Stimulated activated CD4-positive, alpha-beta T cell treated with anti-CD3 and anti-CD28 coated beads, Interleukin-1b, Interleukin-23, amount 100 ng/mL, for 1 hour (primary cell): ENCODE measurements at places on chromosomes 11 and 22.

- no peak for DNase-seq
Measured at GRCh38 chr11:57301711-57302423, 22.9 kb downstream of the TNKS1BP1 start.

DNA sequence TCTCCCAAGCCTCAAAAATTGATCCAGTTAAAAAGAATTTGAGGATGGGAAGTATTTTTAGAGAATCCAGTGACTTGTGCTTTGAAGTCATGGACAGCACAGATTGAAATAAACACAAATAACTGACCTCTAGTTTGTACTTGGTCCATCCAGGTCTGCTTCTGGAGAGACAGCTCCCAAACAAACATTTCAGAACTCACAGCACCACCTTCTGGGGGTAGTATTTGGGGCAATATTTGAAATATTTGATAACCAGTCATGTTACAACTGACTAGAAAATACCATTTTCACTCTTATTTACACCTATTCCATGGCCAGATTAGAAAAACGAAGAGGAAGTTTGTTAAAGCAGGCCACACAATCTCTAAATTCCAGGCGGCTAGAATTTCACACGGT is 56.2 kb downstream of the CTSC start:
- DNase-seq, result no peak

- peak; percentile 9 for DNase-seq
Measured at GRCh38 chr11:14644226-14645014, 816 bp downstream of the PDE3B start.

GRCh38 chr22:26852176-26852575 is 194.8 kb downstream of the MIAT start:
- no peak for DNase-seq

DNA sequence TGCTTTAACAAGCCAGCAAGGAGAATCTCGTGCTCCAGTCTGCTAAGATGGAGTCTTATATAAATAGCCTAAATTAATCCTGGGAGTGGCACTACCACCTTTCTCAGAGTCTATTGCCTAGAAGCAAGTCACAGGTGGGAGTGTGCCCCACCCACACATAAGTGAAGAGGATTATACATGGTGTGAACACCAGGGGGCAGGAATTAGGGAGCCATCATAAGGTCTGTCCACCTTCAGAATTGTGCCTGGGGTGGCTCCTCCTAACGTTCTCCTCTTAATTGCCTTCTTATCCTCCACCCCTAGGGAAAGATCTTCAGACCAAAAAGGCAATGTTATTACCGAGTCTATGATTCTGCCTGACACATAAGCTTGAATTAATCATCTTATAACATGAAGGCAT is 276.8 kb upstream of the SESN3 start:
- no peak for DNase-seq

DNA sequence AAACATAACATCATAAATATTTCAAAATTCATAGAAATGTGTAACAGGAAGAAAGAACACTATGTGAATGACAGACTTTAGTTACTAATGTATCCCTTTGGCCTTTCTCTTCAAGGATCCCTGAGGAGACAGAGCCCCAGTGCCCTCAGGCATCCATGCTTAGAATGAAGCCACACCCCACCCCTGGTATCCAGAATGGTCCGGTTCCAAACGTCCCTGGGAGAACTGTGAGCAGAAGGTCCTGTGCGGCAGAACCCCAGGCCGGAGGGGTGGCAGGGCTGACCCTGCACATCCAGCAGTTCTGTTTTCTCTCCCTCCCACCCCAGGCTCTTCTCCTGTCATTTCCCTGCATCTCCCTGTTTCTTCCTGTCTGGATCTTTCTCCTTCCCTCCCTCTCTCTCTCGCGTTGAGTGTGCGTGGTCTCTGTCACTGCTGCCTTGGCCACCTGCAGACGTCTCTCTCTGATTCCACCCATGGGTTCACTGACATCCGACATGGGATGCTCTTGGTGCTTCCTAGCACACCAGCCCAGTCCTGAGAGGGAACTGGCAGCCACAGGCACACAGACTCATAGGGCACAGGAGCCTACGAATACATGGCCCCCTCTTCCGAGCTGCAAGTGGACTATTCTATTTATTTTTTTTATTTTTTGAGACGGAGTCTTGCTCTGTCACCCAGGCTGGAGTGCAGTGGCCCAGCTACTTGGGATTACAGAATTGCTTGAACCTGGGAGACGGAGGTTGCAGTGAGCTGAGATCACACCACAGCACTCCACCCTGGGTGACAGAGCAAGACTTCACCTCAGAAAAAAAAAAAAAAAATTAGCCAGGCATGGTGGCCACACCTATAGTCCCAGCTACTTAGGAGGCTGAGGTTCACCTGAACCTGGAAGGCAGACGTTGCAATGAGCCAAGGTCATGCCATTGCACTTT is 5.7 kb downstream of the RFPL1 start:
- DNase-seq, result no peak

GRCh38 chr11:70338594-70338993 is 59.7 kb upstream of the CTTN start:
- no peak for DNase-seq

DNA sequence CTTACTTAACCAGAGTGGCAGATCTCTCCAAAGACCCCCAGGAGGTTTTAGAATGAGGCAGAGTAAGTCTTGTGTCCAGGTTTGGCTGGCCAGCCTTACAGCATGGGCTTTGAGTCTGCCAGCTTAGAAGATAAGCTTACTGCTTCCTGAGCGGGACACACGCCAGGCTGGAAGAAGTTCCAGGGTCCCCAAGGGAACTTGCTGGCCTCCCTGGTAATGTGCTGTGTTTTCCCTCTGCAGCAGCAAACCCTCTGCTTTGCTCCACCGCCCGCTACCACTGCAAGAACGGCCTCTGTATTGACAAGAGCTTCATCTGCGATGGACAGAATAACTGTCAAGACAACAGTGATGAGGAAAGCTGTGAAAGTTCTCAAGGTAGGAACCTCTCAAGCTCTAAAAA is 154.2 kb downstream of the LDLRAD3 start:
- DNase-seq, result no peak

GRCh38 chr22:35523167-35523947 is 17.3 kb upstream of the RASD2 start:
- no peak for DNase-seq

- DNase-seq, result peak; percentile 35
Measured at GRCh38 chr11:111446404-111447111, 65.6 kb downstream of the BTG4 start.

- no peak for DNase-seq
Measured at GRCh38 chr22:28819253-28820096, 19.1 kb upstream of the XBP1 start.

DNA sequence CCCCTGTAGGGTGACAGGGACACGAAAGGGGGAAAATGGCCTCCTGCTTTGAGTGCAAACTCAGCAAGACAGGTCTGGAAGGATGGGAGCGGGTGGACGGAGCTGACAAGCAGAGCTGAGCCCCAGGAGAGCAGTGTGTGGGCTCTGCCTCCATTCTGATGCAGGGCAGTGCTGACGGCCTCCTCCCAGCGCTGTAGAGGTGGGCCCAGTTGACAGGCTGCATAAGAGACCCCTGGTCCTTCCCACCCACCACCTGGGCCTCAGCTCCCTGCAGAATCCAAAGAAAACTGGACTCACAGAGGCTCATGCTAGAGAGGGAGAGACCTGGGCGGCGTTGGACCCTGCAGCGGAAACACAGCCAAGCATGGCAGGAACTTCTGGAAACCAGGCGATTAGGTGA is 1113.4 kb downstream of the BRD1 start:
- no peak for DNase-seq

DNA sequence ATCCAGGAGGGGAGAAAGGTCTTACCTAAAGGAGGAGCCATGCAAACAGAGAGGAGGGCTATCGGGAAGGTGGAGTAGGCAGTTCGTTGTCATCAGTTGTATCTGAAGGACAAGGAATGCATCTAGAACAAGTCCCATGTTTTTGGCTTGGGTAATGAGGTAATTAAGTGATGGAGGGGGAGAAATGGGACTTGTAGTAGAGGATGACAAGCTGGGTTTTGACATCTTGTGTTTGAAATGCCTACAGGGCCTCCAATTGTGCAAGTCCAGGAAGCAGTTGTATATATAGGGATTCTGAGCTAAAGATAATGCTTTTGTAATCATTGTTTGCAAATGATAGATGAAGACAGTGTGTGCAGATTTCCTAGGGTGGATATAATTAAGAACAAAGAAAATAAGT is 622.8 kb downstream of the NTM start:
- no peak for DNase-seq

GRCh38 chr11:18697576-18697975 is 1.0 kb upstream of the TMEM86A start:
- DNase-seq, result no peak

DNA sequence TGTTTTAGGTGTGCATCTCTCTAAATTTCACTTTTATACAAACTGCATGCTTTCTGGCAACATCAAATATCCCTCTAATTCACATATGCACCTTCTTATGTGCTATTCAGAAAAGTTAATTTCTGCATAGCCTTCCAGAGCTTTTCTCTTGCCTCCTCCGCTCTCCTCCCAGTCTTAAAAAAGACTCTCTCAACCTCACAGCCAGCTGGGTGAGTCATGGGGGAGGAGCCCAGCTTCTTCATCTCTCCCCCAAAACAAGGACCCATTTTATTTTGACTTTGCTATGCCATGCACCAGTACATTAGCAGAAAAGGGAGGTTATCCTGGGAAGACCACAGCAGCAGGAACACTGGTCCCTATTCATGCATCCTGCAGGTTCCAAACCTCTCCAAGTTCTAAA is 234.4 kb downstream of the KCNA4 start:
- DNase-seq, result no peak

GRCh38 chr11:123479048-123479837 is 49.2 kb downstream of the GRAMD1B start:
- DNase-seq, result no peak

GRCh38 chr22:32858957-32859356 is 57.5 kb downstream of the TIMP3 start:
- DNase-seq, result no peak

- no peak for DNase-seq
Measured at GRCh38 chr11:16738947-16739815, 734 bp downstream of the C11orf58 start.

- DNase-seq, result no peak
Measured at GRCh38 chr22:27873472-27873871, 45.6 kb downstream of the PITPNB start.

DNA sequence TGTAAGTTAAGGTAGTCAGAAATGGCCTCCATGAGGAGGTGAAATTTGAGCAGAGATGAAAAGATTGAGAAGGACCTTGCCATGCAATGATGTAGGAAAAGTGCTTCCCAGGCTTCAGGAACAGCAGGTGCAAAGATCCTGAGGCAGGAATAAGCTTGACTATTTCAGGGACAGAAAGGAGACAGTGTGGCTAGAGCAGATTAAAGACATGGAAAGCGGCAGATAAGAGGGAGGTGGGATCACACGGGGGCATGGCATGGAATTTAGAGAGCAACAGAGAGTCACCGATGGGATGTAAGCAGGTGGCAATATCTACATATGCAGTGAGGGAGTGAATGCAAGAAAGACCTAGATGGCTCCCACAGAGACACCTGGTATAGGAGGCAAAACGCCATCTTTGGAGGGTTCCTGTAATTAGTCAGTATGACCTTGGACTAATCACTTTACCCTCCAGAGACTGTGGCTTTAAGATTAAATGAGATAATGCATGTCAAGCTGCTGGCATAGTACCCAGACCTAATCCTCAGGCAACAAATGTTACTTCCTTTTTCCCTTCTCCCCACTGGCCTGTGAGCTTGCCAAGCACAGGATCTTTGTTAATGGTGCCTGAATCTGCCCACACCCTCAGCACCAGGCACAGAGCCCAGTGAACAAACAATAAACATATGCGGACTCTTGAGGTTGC is 24.6 kb upstream of the ACER3 start:
- no peak for DNase-seq

DNA sequence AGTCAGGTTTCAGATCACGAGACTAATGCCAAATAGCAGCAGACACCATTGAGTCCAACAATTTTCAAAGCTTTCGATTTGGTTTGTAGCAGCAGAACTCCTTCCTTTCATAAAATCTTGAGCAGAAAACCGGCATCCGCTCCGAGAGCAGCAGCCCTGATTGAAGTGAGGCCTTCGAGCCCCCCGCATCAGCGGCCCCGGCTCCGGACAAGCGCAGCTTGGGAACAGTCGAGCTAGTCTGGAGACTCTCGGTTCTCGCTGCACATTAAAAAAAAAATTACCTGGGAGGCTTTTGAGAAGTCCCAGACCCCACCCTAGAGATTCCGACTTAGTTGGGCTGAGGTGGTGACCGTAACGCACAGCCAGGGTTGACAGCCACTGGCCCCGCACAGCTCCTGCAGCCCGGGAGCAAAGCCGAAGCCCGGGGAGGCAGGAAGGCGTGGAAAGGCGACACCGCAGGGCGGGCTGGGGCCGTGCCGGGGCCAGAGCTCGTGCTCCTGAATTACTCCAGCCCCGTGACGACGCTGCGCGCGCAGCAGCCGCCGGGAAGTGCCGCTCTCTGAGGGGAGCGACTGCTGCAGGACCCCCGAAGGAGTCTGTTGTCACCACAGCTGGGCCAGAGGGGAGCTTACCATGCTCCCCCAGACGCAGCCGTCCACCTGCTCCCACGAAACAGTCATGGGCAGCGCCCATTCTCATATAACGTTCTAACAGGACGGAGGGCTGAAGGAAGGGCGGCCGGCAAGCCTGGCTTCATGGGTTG is 57.8 kb downstream of the SPATA19 start:
- no peak for DNase-seq

- no peak for DNase-seq
Measured at GRCh38 chr11:57126766-57127400, 54.9 kb upstream of the LRRC55 start.

- DNase-seq, result no peak
Measured at GRCh38 chr22:19150482-19151328, 613 bp upstream of the GSC2 start.

GRCh38 chr22:20020533-20021195 is at the start of gene TANGO2:
TANGO2 (plus strand) TSS chr22:20021110; CDS start chr22:20036799, 15,689 bp downstream.
- peak; percentile 87 for DNase-seq
